Activated CD4-positive, alpha-beta T cell treated with anti-CD3 and anti-CD28 coated beads, Interleukin-2, amount 50 U/mL, for 1 hour (primary cell): ENCODE measurements at places on chromosomes 4 and X.

GRCh38 chr4:101103381-101104142 is 243.8 kb downstream of the PPP3CA start:
- DNase-seq: no peak

DNA sequence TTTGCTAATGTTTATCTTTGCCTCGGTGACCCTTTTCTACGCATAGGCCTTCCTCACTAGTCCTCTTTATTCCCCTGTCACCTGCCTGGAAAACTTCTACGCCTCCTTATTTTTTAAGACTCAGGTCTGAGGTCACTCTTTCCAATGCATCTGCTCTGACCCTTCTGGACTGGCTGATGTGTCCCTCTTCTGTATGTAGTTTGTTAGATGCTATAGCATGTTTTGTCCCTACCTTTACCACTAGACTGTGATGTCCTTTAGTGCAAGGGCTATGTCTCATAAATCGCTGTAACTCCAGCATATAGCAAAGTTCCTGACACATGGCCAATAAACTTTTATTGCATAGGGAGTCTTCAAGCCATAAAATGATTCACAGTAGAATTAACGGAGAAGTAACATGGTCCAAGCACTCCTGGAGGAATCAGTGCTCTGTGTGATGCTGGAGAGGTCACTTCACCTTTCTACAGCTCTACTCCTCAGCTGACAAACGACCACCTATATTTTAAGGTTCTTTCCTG is 872.5 kb upstream of the SLIT2 start:
- DNase-seq: no peak

GRCh38 chrX:137988470-137988869 is 422.5 kb downstream of the ZIC3 start:
- DNase-seq: no peak

GRCh38 chr4:14566518-14566917 is 435.8 kb upstream of the CPEB2 start:
- no peak for DNase-seq

DNA sequence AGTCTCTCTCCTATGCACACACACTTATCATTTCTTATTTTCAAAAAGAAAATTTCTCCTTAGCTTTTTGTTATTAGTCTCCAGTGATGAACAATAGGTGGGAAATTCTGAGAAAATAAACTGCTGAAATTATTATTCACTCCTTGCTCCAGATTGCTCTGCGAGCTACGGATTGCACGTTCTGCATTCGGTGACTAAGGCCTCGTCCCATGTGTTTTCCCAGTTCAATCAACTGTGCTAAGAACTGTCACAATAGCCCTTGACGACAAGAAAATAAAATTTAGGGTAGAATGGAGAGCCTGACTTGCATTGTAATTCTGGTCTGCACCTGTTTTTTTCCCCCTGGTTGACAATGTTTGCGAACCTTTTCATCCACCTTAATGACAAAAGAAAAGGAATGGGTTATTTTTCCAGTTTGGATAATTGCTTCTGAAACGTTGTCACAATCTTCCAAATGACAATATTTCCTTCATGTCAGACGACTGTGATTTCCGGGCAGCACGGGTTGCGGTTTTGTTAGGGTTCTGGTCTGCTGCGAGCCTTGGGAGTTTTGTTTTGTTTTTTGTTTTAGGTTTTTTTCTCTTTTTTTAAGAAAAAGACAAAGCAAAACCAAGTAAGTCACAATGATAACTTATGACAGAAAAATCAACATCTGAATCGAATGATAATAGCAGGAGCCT is 124.5 kb upstream of the NOCT start:
- DNase-seq: no peak

GRCh38 chr4:94802091-94802490 is 44.3 kb downstream of the BMPR1B start:
- DNase-seq: no peak

- DNase-seq: no peak
Observed at GRCh38 chrX:68822641-68823410, 6.0 kb upstream of the EFNB1 start.
